Activated CD8-positive, alpha-beta T cell treated with anti-CD3 and anti-CD28 coated beads for 36 hours (primary cell): ENCODE measurements at places on chromosomes 5 and 9. TPM values are rescaled to one million over a fixed set of nuclear protein-coding genes. Genes with fewer than 3 reads are reported as not detected.

FST gene
- 0.16 TPM for total RNA-seq

CARD9 gene
- total RNA-seq = 6.8 TPM

CSF1R gene
- total RNA-seq = not detected

HTR1A gene
- total RNA-seq = not detected

FBN2 gene
- not detected for total RNA-seq

DNA sequence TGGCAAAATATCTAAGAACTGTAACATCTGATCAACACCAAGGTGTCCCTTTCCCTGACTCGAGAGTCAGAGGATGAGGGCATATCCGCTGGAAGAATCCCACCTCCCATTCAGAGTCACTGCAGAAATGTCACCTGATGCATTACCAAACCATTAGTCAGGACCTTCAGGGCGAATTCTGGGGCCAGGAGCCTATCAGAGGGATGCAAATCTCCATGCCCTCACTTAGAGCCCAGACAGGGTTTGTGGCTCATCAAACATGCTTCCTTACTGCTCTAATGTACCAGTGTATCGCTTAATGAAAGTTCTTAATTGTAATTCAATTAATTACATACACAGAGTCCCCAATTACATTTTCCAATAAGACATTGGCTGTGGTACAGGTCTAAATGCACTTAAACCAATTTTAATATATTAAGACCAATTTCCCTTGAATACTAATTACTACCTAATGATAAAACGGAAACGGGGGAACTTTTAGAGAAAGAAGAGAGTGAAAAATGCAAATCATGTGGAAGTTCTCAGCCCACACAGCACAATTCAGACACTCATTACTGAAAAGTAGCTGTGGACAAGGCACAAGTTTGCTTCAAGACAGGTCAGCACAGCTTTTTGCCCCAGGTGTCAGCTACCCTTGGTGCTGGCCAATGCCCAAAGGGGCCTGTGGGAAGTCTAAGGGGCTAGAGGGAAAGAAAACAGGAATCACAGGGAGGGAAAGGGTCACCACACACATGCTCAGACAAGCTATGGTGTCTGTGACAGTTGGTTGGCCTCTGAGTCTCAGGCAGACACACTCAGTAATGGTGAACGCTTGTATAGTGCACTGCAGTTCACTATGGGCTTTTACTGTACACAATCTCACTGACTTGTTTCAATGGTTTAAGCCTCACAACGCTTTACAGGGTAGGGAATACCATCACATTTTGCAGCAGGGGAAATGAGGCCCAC lies 211.6 kb downstream of the MAPKAP1 start:
- DNase-seq = no peak

DNA sequence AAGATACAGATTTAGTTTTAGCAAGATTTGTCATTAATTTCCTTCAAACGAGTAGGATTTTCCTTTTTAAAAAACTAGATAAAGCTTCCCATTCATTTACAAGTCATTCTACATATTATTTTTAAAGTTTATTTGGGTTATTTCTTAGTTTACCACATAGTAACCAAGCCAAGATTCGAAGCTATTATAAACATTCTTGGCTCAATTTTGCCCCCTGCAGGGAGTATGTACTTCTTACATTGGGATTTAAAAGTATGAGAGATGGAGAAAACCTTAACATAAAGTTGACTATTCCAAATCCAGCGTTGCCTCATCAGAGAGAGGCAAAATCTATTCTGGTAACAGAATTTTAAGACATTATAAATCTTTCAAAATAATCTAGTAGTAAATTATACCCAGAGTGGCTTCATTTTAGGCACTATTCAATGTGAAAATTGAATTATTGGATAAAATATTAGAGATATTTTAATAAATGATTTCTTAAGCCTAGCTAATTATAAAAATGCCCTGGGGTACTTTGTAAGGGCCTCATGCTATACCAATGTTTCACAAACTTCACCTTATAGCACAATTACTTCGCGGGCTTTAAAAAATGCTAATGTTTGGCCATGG lies 39.1 kb downstream of the FBN2 start:
- no peak for DNase-seq

- no peak for DNase-seq
Measured at GRCh38 chr9:32986971-32987370, 14.5 kb downstream of the APTX start.

DNA sequence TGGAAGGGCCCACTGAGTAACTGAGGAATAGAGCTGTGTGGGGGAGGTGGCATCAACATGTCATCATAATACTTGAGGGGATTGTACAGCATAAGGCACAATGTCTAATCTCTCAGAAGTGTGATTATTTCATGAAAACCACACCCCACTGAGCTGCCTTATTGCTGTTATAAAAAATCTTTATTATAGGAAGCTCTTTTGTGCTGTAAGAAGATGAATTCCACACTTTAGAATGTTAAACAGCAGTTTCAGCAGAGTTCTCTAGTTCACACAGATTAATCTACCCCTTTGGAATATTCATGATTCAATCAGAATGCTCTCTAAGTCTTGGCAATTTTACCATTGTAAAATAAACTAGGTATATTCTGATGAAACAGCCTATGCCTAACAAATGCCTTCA lies 1389.6 kb downstream of the PTPRD start:
- no peak for DNase-seq
